ENCODE measurements at places on chromosomes 1 and 21.

GRCh38 chr1:206882555-206882954 is 14.7 kb upstream of the IL24 start:
- H3K4me1 ChIP-seq: no peaks in the 10 kb centered on the region
- H3K27ac ChIP-seq: no peak overlapping the region
- no peak overlapping the region for H3K4me3 ChIP-seq
- no peaks in the 10 kb centered on the region for H3K36me3 ChIP-seq
- no peaks in the 10 kb centered on the region for H3K27me3 ChIP-seq

DNA sequence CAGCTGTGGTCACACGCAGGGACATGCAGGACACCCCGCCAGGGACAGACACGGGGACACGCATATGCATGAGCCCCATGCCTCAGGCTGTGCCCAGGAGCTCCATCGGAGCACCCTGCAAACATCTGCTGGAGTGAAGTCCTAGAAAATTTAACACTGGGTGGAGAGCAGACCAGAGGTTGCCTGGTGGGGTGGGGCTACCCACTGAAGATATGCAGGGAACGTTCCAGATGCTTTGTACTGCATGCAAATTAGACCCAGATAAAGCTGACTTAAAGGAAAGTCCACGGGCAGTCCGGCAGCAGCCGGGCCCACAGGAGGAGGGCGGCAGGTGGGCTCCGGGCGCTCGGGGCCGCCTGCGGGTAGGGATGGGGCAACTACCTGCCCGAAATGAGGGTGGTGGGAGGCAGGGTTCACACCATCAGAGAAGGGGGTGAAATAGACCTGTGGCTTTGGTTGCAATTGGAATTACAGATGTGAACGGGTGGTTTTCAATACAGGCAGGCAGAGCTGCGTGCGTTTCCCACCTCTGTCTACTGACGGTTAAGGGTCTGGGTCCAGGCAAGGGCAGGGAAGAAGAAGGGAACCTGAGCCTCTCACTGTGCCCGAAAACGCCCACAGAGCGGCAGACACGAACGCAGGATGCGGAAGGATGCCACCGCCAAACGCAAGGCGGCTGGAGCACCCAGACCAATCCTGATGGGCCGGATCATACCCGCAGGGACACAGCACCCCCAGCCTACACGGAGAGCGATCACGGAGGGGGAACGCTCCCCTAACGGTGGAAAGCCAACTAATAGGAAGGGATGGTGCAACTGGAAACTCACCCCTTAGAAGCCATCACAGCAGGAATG is 21.0 kb downstream of the CFAP74 start:
- H3K27me3 ChIP-seq: peaks cover 8% of the 10 kb centered on the region
- no peak overlapping the region for H3K27ac ChIP-seq
- H3K4me3 ChIP-seq: no peak overlapping the region
- DNase-seq: no peak

- H3K27ac ChIP-seq: no peak overlapping the region
- no peak for DNase-seq
- H3K36me3 ChIP-seq: no peaks in the 10 kb centered on the region
- no peak overlapping the region for H3K4me3 ChIP-seq
Observed at GRCh38 chr1:87279966-87280535, 48.6 kb upstream of the LMO4 start.

GRCh38 chr1:245062741-245063305 is 92.0 kb upstream of the KIF26B start:
- no peak for DNase-seq
- H3K36me3 ChIP-seq: no peaks in the 10 kb centered on the region
- H3K27ac ChIP-seq: no peak overlapping the region
- H3K4me1 ChIP-seq: no peaks in the 10 kb centered on the region

DNA sequence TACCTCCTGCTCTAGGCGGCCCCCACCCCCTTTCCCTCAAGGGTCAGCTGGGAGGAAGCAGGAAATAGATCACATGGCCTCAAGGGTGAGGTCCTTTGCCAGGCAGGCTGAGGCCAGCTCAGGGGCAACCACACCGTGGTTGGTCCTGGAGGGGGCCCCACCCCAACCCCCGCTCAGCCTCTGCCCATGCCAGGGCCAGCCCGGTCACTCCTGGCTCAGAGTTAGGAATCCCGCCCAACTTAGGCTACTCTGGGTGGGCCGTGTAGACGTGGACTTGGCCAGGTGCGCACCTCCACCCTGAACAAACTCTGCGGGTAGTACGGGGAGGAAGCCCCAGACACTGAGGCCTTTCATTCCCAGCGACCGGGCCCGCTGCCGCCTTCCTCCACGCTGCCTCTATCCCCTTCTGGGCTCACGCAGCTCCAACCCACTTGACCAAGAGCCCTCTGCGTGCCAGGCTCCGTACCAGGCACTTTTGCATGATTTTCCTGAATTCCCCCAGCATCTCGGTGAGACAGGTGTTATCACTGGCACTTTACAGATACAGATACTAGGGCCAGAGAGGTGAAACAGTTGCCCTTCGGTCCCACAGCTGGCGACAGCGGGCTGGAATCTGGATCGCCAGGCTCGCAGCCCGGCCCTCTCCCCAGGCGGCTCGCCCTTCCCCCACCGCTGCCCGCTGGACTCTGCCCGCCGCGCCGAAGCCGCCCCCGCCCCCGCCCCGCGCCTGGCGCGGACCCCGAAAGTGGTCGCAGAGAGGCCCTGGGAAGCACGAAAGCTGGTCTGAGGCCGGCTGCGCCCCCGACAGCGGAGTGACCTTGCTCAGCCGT is 769 bp downstream of the GALE start:
- peak overlapping the region; percentile 85 for H3K27ac ChIP-seq
- DNase-seq: peak; percentile 93
- H3K4me3 ChIP-seq: peak overlapping the region; percentile 72
- H3K27me3 ChIP-seq: no peaks in the 10 kb centered on the region
- no peaks in the 10 kb centered on the region for H3K36me3 ChIP-seq

DNA sequence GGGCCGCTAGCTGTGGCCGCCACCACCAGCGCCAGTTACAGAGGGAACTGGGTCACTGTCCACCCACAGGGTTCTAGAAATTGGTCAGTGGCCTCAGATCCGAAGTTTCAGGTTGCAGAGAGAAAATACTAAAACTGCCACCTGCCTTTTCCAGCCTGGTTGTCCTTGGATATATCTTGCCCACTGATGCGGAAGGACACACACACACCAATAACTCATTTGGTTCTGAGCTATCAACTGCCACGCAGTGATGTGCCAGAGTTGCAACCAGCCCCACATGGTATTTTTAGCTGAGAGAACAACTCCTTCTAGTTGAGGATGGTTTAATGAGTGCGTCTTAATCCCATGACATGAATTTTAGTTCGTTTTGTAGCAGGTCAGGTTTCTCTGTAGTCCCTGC is 68.1 kb downstream of the SH3BGR start:
- no peak overlapping the region for H3K4me3 ChIP-seq
- no peaks in the 10 kb centered on the region for H3K4me1 ChIP-seq
- H3K27me3 ChIP-seq: no peaks in the 10 kb centered on the region
- no peak overlapping the region for H3K27ac ChIP-seq
- no peak for DNase-seq

GRCh38 chr1:217029281-217030157 is 306.3 kb upstream of the ESRRG start:
- peaks cover 20% of the 10 kb centered on the region for H3K4me1 ChIP-seq
- H3K4me3 ChIP-seq: peak overlapping the region; percentile 31
- H3K27ac ChIP-seq: peak overlapping the region; percentile 72
- H3K27me3 ChIP-seq: no peaks in the 10 kb centered on the region
- H3K36me3 ChIP-seq: no peaks in the 10 kb centered on the region

- no peaks in the 10 kb centered on the region for H3K27me3 ChIP-seq
- peaks cover 25% of the 10 kb centered on the region for H3K4me1 ChIP-seq
- no peaks in the 10 kb centered on the region for H3K36me3 ChIP-seq
- H3K27ac ChIP-seq: no peak overlapping the region
- H3K4me3 ChIP-seq: no peak overlapping the region
- no peak for DNase-seq
Observed at GRCh38 chr1:239897458-239897857, 194.2 kb upstream of the FMN2 start.

- H3K36me3 ChIP-seq: no peaks in the 10 kb centered on the region
- H3K27me3 ChIP-seq: no peaks in the 10 kb centered on the region
- no peak for DNase-seq
- H3K4me3 ChIP-seq: no peak overlapping the region
Observed at GRCh38 chr1:180534214-180534613, 24.6 kb upstream of the OVAAL start.

DNA sequence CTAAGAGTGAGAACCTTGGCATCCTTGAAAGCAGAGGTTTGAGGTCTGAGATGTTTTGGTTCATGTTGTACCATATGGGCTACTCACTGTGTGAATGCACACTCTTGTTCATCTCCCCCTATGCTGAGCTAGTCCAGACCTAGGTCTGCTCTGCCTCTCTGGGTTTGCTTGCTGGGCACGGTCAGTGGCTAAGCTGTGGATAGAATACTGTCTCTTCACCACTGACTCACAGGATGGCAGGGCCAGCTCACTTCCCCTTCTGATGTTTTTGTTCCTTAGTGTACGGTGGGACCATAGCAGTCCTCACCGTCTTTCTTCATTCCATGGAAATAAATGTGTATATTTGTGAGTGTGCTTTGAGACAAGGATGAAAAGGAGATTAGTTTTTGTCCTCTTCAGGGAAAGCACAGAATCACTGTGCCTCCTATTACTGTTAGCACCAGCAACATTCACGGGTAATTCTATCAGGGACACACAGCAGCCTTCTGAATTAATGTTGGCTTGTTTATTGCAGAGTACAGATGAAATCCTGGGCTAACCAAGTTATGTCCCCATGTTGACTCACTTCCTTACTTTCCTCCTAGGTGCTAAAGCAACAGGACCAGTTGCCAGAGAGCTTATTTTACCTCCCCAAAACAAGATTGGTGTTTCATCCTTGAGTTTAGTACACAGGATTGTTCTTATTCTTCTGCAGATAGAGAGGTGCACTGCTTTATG is 56.9 kb upstream of the IVNS1ABP start:
- H3K4me3 ChIP-seq: no peak overlapping the region
- H3K27me3 ChIP-seq: no peaks in the 10 kb centered on the region
- no peak for DNase-seq
- no peak overlapping the region for H3K27ac ChIP-seq
- H3K36me3 ChIP-seq: no peaks in the 10 kb centered on the region

DNA sequence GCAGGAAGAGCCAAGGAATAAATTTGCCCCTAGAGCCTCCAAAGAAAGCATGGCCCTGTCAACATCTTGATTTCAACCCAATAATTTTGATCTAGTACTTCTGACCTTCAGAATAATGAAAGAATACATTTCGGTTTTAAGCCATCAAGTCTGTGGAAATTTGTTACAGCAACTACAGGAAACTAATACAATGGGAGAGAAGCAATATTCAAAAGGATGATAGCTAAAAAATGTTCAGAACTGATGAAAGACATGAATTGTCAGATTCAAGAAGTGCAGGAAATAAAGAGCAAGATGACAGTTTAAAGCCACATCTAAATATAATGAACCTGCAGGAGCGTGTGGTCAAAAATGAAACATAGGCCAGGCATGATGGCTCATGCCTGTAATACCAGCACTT is 24.8 kb upstream of the IFFO2 start:
- H3K36me3 ChIP-seq: no peaks in the 10 kb centered on the region
- H3K4me3 ChIP-seq: no peak overlapping the region
- DNase-seq: no peak
- H3K4me1 ChIP-seq: no peaks in the 10 kb centered on the region
- H3K27me3 ChIP-seq: no peaks in the 10 kb centered on the region

DNA sequence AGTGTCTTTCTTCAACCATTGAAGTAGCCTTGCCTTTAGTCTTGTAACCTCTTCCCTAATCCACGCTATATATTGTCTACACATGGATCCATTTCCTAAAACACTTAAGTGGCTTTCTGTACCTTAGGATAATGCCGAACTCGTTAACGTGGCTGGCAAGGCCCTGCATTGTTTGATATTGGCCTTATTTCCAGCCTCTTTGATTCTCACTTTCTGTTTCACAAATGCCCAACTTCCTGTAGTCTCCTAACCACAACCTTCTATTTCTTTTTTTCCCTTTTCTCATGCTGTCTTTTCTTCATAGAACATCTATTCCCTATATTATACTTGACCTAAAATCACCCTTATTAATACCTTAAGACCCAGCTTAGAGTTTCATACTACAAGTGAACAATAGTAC is 536.0 kb downstream of the LMO4 start:
- no peaks in the 10 kb centered on the region for H3K27me3 ChIP-seq
- no peaks in the 10 kb centered on the region for H3K36me3 ChIP-seq
- H3K27ac ChIP-seq: no peak overlapping the region
- H3K4me1 ChIP-seq: peaks cover 21% of the 10 kb centered on the region
- H3K4me3 ChIP-seq: no peak overlapping the region

GRCh38 chr1:112537456-112537855 is 28.7 kb downstream of the WNT2B start:
- H3K27me3 ChIP-seq: no peaks in the 10 kb centered on the region
- DNase-seq: no peak
- no peak overlapping the region for H3K27ac ChIP-seq
- peaks cover 9% of the 10 kb centered on the region for H3K36me3 ChIP-seq
- no peaks in the 10 kb centered on the region for H3K4me1 ChIP-seq

DNA sequence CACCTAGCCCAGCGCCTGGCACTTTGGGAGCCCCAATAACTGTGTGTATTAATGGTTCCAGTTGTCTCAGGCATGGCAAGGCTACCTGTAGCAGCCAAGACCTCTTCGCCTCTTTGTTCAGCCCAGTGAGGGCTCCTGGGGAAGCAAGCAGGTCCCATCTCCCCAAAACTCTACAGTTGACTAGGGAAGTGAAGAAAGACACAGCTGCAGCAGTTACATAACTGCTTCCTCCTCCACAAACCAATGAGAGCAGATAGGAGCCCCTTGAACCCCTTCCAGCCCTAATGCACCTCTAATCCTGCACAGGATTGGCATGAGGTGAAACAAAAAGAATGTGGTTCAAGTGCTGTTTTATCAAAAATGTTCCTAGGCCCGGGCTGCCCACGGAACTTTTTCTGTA is 100.5 kb downstream of the SYF2 start:
- H3K4me1 ChIP-seq: no peaks in the 10 kb centered on the region
- no peak overlapping the region for H3K4me3 ChIP-seq
- H3K27me3 ChIP-seq: peaks cover 27% of the 10 kb centered on the region

DNA sequence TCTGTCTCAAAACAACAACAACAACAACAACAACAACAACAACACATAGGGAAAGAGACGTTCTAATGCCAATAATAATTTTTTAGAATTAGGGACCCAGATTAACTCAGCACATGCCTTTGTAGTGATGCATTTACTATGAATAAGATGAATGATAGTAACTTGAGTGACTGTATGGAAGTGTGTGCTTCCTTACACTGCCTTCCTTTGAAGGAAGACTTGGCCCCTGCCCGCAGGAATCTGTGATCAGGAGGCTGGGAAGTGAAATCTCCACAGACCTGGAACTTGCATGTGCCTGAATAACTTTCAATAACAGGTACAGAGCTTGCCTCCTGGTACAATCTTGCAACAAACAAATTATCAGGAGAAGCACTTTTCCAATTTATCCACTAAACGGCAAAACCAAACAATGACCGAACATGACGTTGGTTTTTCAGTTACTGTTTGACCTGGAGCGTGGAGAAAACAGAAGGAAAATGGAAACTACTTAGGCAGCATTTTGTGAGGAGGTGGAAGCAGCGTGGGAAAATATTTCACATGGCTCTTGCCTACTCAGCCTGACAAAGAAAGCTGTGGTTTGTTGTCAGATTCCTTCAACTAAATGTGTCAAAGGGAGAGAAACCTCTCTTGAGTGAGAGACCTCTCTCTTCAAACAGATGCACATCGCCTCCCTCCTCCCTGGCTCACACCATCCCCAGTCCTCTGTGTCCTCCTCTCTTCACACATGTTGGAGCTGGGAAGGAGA is 10.1 kb upstream of the ABCA4 start:
- H3K4me1 ChIP-seq: peaks cover 9% of the 10 kb centered on the region
- peak overlapping the region; percentile 29 for H3K27ac ChIP-seq
- peak; percentile 43 for DNase-seq
- H3K36me3 ChIP-seq: no peaks in the 10 kb centered on the region
- H3K4me3 ChIP-seq: no peak overlapping the region
- no peaks in the 10 kb centered on the region for H3K27me3 ChIP-seq

GRCh38 chr1:119743308-119743707 is 25.4 kb downstream of the HMGCS2 start:
- H3K4me1 ChIP-seq: no peaks in the 10 kb centered on the region
- peaks cover 22% of the 10 kb centered on the region for H3K36me3 ChIP-seq
- H3K27me3 ChIP-seq: no peaks in the 10 kb centered on the region
- H3K27ac ChIP-seq: no peak overlapping the region
